Activated naive CD4-positive, alpha-beta T cell (primary cell): ENCODE measurements at places on chromosomes 3 and 15.

- DNase-seq: no peak
These were observed 103.1 kb downstream of the CMSS1 start for GRCh38 chr3:99920481-99921376.

GRCh38 chr15:92164327-92165000 is 229.2 kb upstream of the ST8SIA2 start:
- no peak for DNase-seq

- DNase-seq: no peak
These were observed 24.7 kb downstream of the CIP2A start for GRCh38 chr3:108564564-108564963.

DNA sequence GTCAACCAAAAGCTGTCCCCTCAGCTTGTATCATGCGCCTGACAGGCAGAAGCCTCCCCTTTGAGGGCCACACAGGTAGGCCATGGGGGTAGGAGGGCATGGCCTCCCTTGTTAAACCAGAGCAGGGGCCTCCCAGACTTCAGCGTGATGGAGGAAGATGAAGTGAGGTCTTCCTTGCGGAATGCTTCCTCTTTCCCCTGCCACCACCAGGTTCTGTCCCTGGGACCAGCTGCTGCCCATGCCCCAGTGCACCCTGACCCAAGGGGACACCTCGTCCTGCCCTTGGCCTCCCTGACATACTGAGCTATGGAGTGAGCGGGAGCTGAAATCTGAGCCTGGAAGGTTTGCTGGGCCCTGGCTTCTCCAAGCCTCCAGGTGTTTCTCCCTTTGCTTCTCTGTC is 26.7 kb downstream of the SSUH2 start:
- no peak for DNase-seq

DNA sequence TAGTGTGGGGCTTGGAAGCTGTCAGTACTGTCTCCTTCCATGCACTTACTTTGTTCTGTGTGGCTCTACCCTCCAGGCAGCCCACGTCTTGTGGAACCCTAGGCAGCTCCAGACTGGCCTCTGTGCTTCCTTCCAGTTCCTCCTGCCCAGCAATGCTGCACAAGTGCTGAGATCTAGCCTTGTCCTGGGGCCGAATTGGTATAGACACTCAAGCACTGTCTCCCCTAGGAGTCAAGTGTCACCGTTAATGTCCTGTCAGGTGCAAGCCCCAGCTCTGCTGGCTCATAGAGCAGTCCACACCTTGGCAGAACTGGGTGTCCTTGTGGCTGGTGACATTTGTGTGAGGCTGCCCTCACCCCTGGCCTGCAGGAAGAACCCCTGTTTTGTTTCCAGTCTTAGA is 130.1 kb downstream of the EEFSEC start:
- DNase-seq: no peak

- no peak for DNase-seq
These were observed 3.3 kb downstream of the CALML4 start for GRCh38 chr15:68201879-68202261.

DNA sequence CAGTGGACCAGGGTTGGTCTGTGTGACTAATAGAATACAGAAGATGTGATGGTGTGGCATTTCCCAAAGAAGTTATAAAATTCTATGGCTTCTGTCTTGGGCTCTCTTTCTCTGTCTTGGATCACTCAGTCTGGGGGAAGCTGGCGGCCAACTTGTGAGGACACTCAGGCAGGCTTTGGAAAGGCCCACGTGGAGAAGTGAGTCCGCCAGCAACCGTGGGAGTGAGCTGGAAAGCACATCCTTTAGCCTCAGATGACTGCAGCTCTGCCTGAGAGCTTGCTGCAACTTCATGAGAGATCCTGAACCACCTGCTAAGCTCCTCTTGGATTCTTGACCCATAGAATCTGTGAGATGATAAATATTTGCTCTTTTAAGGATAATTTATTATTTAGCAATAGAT is 72.0 kb upstream of the RASGRP1 start:
- DNase-seq: no peak

- DNase-seq: no peak
These were observed 36.4 kb upstream of the OXTR start for GRCh38 chr3:8805774-8806173.

DNA sequence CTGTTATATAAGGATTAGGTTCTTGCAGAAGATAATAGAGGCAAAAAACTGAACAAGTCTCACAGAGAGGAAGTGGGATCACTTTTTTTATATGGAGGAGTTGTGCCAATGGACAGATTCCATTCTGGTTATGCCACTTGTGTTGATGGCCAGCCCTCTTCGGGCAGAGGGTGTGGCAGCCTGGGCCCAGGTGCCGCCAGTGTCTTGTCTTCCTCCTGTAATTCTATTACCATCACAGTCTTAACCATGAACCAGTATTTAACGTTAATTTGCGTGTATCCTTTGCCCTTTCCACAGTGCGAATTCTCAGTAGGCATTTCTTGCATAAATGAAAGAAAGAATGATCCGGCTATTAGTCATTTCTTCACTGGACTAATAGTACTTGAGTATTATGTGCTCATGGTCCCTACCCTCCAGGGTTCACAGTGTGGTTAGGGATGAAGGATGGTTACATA is 7.0 kb upstream of the USP4 start:
- DNase-seq: no peak

GRCh38 chr3:148095962-148096361 is 601.7 kb upstream of the AGTR1 start:
- no peak for DNase-seq

- no peak for DNase-seq
These were observed 4.7 kb downstream of the SLITRK3 start for GRCh38 chr3:165191491-165191890.

- DNase-seq: no peak
These were observed 197.8 kb upstream of the RBMS3 start for GRCh38 chr3:29083081-29083480.

DNA sequence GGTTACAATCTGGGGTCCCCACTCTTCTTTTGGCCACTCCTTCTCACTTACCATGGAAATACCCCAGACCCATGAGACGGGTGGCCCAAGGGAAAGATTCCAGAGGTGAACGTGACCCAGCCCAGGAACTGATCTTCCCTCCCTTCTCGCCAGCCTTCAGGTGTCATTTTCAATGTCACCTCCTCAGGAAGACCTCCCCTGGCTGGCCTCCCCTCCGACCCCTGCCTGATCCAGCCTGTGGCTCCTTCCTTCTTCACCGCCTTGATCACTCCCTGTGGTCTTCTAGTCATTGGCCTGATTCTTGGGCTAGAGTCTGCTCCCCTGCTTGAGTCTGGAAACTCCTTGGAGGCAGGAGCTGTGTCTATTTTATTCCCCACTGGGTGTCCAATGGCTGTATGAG is 146.1 kb downstream of the SMAD6 start:
- DNase-seq: no peak

- no peak for DNase-seq
These were observed 25.2 kb downstream of the CORO2B start for GRCh38 chr15:68603951-68604350.

DNA sequence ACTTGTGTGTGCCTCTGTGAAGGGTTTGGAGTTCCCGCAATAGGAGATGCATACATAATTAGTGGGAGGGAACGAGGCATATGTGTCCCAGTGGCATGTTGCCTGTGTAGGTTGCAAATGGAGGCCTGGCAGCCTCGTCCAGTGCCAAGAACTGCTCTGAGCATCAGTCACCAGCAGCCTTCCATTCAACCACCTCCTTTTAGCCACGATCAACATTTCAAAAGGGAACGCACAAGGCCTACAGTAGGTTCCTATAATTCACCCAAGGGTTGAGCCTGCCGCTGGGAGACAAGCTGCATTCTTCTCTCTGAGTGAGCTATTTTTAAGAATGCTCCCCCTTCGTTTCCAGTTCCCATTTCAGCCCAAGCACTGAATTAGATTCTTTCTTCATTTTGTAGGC is 78.8 kb upstream of the CTNNB1 start:
- DNase-seq: no peak

DNA sequence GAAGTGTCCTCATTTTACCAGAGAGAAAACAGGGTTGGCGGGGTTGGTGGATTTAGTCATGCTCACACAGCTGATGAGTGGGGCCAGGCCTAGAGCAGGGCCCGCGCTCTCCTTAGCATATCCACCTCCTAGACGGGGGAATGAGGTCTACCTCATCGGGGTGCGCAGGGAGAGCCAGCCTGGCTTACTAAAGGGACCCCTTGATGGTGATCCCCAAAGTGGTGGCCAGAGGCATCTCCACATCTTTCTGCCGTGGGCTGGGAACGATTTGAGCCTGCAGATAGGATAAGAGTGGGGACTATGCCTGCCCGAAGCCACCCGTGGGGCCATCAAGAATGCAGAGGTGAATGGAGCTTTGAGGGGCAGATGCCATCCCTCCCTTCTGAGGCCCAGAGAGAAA is 69.4 kb downstream of the UMPS start:
- DNase-seq: no peak

- no peak for DNase-seq
These were observed 23.7 kb downstream of the SRPRB start for GRCh38 chr3:133829310-133829707.

- DNase-seq: no peak
These were observed 18.0 kb downstream of the APOD start for GRCh38 chr3:195565716-195566115.
